ENCODE measurements at places on chromosomes 16 and 17.

GRCh38 chr16:80105160-80105559, 435.6 kb upstream of the DYNLRB2 start:
- no peak for DNase-seq

GRCh38 chr17:37259030-37259735, 116.6 kb upstream of the C17orf78 start:
- DNase-seq: no peak

GRCh38 chr17:19610879-19611278, 37.7 kb upstream of the ALDH3A2 start:
- no peak for DNase-seq

DNA sequence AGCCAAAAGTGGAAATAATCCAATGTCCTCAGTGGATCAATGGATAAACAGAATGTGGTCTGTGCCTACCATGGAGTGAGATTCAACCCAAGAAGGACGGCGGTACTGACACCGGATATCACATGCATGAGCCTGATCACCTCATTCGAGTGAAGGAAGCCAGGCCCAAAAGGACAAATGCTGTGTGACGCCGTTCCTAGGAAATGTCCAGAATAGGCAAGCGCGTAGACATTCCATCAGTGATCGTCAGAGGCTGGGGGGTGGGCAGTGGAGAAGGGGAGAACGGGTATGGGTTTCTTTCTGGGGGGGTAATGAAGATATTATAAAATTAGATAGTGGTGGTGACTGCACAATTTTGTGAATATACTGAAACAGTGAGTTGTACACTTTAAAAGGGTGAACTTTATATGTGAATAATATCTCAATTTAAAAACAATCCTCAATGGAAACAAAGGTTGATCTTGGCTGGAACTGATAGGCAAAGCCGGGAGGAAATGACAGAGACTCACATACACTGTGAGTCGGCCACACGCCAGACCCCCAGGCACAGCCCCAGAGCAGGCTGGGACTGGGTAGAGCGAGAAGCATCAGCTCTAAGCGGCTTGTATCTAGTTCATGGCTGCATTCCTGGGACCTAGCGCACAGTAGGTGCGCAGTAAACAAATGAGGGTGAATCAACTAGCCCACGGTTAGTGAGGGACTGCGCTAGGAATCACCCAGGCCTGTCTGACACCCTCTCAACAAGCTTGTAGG, 3.5 kb downstream of the DBNDD1 start:
- no peak for DNase-seq

DNA sequence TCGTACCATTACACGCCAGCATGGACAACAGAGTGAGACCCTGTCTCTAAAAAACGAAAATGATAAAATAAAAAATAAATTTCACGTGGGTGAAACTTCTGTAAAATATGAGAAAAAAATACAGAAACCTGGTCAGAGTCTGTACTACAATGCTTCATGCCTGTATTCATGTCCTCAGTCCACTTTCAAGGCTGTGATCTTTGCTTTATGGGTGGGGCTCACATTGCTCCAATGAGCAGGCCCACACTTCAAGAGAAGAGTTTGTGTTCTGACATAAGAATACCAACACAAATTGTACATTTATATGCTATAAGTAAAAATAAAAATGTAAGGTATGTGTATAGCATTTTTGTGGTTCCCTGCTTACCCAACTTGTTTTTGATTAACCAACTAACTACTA, 32.2 kb upstream of the ABCA3 start:
- no peak for DNase-seq

GRCh38 chr17:47708312-47708863, 14.4 kb downstream of the TBKBP1 start:
- no peak for DNase-seq

DNA sequence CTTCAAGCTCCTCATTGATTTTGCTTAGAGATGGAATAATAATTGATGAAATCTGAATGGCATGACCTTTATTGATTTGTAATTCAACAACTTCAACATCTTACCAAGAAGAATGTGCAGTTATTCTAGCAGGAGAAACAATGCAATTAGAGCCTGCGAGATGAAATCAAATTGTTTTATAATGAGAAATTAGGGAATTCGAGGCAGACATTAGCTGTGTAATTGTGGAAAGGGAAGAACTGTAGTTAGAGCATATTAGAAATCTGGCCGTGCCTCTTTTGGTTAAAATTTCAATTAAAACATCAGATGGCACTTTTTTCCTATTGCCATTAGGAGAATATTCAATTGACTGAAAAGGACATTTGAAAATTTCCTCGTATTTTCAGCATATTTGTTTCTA, 325.8 kb downstream of the WWOX start:
- no peak for DNase-seq

DNA sequence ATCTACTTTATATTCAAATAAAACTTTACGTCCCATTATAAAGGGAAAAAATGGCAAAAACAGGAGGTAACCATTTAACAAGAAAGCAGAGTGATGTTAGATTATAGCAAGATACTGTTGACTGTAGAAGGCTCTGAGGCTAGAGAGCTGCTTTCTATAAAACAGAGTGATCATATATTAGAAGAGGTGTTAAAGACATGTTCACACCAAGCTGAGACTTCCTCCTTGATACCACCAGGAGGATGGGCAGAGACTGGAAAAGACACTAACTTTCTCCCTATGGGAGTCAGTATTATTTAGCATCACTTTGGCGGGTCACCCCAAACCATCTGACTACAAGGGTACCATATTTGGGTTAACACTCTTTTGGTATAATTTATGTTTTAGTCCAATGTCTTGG, 687 bp upstream of the CIITA start:
- no peak for DNase-seq

DNA sequence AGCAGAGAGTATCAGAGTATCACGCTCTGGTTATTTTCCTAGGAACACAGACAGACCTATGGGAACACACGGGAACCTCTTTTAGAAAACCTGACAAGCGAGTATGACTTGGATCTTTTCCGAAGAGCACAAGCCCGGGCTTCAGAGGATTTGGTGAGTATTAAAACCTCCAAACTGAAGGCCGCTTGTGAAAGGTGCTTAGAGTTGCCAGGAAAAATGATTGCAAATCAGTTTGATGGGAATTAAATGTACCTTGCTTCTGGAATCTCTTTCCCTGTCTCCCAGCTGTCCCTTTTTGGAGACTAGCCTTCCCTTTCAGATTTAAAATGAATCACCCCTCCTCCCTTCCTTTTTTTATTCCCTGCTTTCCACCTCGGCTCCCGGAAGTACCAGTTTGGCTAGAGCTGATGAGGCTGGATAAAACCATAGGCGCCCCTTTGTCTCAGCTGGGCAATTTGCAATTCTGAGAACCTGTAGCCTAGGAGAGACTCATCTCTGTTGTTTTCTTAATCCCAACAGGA, 27.3 kb downstream of the KAT7 start:
- no peak for DNase-seq

DNA sequence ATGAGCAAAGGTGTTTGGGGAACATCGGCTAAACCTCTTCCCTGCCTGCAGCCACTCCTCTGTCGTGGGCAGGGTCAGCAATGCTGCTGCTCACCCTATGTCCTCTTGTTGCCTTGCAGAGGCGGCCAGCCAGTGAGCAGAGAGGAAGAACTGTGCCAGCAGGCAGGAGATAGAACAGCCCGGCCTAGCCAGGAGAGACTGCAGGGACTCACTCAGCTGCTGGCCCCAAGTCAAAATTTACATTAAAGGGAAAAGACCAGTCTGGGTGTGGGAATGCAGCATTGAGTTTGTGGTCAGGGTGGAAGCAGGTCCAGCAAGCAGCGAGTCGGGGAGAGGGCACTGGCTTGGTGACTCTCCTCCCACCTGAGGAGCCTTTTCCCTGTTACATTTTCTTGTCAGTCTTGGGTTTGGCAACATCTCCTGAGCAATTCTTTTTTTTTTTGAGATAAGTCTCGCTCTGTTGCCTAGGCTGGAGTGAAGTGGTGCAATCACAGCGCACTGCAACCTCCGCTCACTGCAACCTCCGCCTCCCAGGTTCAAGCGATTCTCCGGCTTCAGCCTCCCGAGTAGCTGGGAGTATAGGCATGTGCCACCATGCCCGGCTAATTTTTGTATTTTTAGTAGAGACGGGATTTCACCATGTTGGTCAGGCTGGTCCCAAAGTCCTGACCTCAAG, 22.7 kb downstream of the LIG3 start:
- DNase-seq: no peak

DNA sequence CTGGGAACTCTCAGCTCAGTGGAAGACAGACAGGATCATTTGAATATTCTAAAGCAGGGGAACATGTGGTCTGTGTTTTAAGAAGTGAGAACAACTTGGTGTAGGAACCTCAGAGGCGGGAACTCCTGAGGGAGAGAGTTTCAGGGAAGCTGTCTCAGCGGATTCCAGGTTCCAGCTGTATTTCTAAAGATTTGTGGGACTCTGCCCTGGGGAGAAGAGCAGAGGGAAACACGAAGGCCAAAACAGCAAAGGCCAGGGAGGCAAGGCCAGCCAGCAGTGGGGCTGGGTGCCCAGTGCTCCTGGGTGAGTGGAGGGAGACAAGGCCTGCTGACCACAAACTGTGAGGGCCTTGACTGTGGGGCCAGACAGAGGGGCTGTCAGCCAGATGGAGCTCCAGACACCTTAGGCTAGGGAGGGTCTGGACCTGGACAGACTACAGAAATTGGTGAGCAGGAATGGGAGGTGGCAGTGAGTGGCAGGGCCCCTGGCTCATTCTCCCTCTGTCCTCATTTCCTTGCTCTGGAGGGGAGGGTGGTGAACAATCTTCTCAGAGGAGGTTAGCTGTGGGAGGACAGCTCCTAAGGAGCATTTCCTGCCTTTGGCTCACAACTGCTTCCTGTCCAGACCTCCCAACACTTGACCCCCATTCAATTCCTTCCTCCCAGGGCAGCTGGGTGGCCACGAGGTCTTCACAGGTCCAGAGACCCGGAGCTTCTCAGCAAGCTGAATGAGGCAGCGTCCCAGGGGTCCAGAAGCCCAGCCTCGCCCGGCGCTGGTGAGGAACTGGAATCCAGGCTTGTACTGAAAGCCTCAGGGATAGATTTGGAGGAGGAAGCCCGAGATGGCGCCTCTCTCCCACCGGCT, 21.0 kb upstream of the FZD2 start:
- no peak for DNase-seq

DNA sequence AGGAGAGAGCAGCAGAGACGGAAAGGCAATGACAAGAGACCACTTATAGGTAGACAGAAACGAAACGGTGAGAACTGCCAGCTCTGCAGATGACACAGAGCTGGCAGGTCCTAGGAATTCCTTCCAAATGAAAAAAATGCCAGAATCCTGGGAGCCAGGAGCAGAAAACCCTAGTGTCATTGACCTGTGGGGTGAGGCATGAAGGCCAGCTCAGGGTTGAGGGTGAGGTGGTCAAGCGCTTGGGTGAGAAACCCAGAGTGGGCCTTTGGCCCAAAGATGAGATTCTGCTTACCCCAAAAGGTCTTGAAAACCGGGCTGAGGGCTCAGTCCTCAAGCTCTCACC, 9.2 kb downstream of the HIC1 start:
- DNase-seq: no peak

GRCh38 chr16:23949630-23950290, 114.0 kb downstream of the PRKCB start:
- DNase-seq: peak; percentile 57
